ENCODE measurements at places on chromosomes 7 and 10.

- DNase-seq, result no peak
These were observed 22.7 kb upstream of the PITRM1 start for GRCh38 chr10:3195286-3195685.

- DNase-seq, result no peak
These were observed 22.4 kb upstream of the FAM180A start for GRCh38 chr7:135771051-135771450.

- DNase-seq, result no peak
These were observed 44.6 kb downstream of the UBE2H start for GRCh38 chr7:129908181-129908580.

DNA sequence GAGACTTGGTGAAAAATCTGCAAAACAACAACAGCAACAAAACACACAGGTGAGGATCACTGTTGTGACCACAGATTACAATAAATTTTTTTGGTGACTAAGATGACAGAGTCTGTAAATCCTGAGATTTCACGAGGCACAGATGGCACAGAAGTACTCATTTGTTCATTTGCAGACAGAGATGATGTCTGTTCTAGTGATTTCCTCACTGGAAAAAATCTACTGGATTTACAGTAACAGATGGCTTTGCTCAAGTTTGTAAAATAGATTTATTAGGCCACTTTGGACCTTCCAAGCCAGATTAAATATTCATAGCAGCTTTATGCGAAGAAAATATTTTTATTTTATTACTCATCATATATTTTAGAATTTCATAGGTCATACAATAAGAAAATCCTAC lies 113.5 kb upstream of the IL6 start:
- DNase-seq, result no peak

GRCh38 chr7:96397936-96398598 lies 76.2 kb upstream of the SLC25A13 start:
- no peak for DNase-seq

- DNase-seq, result no peak
These were observed 107.0 kb downstream of the PTPN20 start for GRCh38 chr10:47018026-47018735.

- DNase-seq, result no peak
These were observed 60.8 kb downstream of the ATXN7L1 start for GRCh38 chr7:105815576-105815975.

GRCh38 chr10:70671619-70672164 lies 614 bp upstream of the ADAMTS14 start:
- DNase-seq, result no peak

- DNase-seq, result no peak
These were observed 135.1 kb downstream of the NPY start for GRCh38 chr7:24419077-24419476.

DNA sequence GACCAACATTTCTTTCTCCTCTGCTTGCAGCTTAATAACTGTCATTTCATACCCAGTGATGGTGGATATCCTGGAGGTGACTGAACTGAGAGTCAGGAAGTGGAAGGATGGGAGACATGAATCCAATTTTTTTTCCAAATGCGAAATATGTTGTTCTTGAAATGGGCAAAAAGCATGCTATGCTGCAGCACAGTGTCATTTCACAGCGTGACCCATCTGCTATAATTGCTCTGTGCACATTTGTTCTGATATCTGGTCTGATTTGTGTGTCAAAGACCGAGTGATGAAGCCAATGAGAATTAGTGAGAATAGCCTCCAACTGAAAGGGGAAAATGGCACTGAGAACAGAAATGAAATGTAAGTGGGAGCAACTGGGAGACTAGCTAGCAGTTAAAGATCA lies 329.6 kb upstream of the PHYHIPL start:
- no peak for DNase-seq

DNA sequence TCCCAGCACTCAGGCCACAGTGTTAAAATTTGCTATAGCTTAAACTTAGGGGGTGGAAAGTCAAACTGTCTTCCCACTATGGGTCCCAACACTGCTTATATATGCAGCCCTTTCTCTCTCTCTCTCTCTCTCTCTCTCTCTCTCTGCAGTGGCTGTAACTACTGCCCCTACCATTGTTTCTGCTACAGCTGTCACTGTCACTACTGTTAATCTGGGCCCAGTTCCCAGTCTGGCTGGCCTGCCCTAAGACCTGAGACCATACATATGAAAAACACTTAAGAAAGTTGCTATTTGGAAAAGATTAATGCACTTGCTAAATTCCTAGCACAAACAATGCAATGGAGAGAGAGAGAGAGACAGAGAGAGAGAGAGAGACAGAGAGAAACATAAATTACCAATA lies 78.6 kb downstream of the THSD7A start:
- no peak for DNase-seq

DNA sequence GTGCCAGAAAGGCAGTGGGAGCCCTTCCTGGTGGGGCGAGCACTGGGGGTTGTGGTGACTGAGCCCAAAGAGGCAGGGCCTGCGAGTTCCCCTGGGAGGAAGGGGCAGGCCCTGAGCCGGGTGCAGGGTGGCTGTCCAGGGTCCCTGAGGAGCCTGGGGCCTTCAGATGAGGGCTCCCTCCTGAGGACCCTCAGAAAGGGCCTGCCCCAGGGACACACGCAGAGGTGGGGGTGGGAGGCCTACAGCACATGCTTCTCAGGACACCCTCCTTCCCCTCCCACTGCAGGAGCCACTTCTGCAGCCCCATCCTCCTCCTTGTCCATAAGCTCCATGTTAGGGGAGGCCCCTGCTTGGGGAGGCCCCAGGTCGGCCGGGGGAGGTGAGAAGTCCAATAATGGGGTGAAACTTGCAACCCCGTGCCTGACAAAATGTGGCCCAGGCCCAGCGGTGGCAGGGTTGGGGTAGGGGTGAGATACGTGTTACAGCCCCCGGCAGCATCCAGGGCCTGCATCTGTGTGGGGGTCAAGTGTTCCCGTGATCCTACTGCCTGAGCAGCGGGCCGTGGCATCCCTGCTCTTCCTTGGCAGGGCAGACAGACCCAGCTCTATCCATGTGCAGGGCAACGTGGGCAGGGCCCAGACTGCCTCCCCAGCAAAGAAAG lies 31.8 kb upstream of the RET start:
- DNase-seq, result no peak

DNA sequence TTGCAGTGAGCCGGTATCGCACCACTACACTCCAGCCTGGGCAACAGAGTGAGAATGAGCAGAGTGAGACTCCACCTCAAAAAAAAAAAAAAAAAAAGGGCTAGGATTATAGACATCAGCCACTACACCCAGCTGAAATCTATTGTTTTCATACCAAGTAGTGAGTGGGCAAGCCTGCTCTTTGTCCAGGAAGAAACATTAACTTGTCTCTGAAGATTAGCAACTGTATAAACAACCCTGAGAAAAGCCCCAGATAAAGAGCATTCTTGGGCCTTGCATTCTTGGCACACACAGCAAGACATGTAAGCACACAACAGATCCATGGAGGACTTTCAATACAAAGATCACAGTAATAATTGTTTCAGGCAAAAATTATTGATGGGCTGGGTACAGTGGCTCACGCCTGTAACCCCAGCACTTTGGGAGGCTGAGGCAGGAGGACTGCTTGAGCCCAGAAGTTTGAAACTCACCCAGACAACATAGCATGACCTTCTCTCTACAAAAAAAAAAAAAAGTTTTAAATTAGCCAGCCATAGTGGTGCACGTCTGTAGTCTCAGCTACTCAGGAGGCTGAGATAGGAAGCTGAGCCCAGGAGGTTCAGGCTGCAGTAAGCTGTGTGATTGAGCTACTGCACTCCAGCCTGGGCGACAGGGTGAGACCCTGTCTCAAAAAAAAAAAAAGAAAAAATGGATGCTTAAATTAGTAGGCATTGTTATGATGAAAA lies 4.4 kb downstream of the PSPH start:
- no peak for DNase-seq

DNA sequence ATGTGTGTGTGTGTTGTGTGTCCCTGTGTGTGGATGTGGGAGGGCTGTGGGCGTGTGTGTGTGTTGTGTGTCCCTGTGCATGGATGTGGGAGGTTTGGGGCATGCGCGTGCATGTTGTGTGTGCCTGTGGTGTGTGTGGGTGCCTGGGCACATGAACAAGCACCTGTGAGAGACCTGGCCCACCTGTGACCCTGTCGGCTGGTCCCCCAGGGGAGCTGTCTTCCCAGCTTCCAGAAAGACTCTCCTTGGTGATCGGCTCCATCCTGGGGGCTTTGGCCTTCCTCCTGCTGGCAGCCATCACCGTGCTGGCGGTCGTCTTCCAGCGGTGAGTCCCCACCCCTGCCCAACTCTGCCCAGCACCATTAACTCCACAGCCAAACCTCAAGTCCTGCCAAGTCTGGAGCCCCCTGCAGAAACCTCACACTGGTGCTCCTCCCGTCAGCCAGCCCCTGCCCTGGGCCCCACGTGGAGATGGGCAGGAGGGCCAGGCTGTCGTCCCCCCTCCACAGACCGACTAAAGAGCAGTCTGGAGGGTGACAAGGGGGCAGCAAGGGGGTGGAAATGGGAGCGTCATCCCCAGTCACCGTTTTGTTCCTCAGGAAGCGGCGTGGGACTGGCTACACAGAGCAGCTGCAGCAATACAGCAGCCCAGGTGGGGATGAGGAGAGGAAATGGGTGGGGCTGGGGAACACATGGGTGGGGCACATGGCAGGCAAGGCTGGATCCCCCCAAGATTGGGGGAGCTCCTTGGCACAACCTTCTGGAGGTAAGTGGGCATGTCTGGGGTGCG lies 12.7 kb downstream of the EPHB6 start:
- DNase-seq, result no peak

DNA sequence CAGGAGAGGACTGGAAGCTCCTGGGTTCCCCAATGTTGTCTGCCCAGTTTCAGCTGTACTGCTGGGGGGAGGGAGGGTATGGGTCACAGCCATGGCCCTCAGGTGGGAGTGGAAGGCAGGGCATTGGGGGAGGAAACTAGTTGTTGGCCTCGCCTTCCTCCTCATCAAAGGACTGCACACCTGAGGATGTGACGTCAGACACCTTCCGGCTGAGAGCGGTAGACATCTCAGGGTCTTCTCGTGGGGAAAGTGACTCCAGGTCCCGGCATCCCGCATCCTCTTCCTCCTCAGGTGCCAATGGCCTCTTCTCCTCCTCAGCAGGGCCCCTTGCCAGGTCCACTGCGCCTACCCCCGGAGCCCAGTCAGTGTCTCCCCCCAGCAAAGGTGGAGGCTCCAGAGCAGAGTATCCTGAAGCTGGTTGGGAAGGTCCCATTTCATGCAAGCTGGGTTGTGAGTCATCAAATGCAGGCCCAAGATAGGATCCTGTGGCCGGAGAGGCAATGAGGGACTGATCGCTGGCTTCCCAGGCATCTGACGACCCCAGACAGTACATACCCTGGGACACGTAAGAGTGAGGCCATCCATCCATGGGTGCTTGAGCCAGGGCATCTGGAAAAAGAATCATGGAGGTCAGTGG lies 6.0 kb downstream of the FAM131B start:
- DNase-seq, result no peak

DNA sequence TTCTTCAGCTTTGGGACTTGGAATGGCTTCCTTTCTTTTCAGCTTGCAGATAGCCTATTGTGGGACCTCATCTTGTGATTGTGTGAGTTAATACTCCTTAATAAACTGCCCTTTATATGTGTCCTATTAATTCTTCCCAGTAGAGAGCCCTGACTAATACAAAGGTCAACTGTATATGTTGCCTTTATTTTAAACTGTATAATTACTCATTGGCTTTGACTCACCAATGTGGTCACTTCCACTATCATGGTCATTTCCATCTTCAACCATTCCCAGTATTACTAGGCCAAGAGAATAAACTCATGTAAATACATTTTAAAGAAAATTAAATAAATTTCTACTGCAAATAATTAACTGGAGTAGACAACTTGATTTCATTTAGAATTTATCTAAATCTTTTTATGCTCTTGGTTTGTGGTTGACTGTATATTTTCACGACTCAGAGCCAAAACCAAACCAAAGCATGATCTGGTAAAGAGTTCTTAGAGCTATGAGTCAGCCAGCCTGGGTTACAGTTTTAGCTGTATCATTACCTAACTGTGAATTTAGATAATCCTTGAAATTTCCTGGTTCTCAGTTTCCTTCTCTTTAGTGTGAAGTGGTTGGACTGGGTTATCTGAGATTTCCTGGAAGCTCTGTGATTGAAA lies 188.4 kb downstream of the PPP1R3A start:
- DNase-seq, result no peak

DNA sequence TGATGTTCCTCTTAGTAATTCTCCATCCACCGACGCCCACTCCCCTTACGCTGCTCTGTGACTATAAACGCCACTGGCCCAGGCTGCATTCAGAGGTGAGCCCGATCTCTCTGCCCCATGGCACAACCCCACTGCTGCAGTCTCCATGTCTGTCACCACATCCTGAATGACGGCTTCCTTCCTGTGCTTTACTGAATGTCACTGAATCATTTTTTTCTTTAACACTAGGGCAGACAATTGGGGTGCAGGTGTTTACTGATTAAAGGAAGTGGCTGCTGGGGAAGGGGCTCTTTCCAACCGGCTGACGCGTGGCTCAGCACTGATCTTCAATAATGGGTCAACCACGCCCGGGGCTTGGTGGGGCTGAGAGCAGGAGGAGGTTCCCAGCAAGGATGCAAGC lies 208.3 kb downstream of the USP6NL start:
- DNase-seq, result no peak

DNA sequence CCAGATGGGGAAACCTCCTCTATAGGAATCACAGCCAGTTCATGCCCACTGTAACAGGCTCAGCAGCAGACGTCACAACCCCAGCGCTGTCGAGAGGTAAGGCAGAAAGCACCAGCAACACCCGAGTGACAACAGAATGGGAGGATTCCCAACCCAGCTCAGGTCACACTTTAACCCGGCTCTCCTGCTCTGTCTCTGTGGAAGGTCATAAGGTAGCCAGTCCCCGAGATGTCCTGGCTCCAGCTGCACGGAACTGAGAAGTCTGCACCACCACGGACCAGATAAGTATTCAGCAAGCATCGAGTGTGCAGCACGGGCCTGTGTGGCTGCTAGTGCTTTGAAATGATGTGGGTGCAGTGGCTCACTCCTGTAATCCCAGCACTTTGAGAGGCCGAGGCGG lies 236.7 kb upstream of the TCERG1L start:
- DNase-seq, result no peak

- DNase-seq, result no peak
These were observed 35.1 kb upstream of the PAX2 start for GRCh38 chr10:100710151-100710871.

- DNase-seq, result no peak
These were observed 12.8 kb downstream of the MDFIC start for GRCh38 chr7:114934713-114935112.

- DNase-seq, result no peak
These were observed 353.7 kb upstream of the NFE2L3 start for GRCh38 chr7:25798344-25798743.

- no peak for DNase-seq
These were observed 44.2 kb downstream of the ZNF438 start for GRCh38 chr10:30987463-30987862.
